ENCODE measurements at places on chromosomes 1 and 21. TPM values are rescaled to one million over a fixed set of nuclear protein-coding genes. Genes with fewer than 3 reads are reported as not detected.
A peak's percentile ranks its signal among the peaks of the same experiment; 100 is the strongest.

ARHGEF2 gene
- 291 TPM for total RNA-seq

TCHHL1 gene
- not detected for total RNA-seq

TP73 gene
- under 0.01 TPM for total RNA-seq

MYOC gene
- total RNA-seq: 0.27 TPM

SYCP1 gene
- total RNA-seq: not detected

MAPKAPK2 gene
- total RNA-seq: 56.3 TPM

CADM3 gene
- total RNA-seq: not detected

DNA sequence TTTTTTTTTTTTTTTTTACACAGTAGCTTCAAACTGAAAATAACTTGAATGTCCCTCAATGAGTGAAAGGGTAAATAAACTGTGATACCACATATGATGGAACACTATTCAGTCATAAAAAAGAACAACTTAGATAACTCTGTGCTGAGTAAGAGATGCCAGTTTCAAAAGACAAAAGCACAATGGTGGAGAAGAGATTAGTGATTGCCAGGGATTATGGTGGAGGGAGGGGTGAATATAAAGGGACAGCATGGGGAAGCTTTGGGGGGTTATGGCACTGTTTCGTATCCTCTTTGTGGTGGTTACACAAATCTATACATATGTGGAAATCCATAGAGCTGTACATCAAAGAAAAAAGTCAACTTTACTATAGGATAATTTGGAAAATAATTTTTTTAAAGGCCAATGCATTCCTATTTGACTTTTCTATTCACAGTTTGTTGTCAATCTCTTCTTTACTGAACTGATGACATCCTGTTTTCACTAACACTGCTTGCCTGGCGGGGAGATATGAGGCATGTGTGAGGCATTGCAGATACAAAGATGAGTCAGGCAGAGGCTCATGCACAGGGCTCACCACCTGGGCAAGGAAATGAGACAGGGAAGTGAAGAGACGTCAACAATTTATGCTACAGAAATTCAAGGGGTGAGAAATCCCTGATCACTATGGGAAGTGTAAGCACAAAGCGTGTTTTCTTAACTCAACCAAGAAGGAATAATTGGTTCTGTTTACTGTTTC is 302.7 kb downstream of the DUSP10 start:
- DNase-seq: peak; percentile 53

GRCh38 chr1:157030728-157031127 is 14.8 kb downstream of the ARHGEF11 start:
- no peak for DNase-seq

DNA sequence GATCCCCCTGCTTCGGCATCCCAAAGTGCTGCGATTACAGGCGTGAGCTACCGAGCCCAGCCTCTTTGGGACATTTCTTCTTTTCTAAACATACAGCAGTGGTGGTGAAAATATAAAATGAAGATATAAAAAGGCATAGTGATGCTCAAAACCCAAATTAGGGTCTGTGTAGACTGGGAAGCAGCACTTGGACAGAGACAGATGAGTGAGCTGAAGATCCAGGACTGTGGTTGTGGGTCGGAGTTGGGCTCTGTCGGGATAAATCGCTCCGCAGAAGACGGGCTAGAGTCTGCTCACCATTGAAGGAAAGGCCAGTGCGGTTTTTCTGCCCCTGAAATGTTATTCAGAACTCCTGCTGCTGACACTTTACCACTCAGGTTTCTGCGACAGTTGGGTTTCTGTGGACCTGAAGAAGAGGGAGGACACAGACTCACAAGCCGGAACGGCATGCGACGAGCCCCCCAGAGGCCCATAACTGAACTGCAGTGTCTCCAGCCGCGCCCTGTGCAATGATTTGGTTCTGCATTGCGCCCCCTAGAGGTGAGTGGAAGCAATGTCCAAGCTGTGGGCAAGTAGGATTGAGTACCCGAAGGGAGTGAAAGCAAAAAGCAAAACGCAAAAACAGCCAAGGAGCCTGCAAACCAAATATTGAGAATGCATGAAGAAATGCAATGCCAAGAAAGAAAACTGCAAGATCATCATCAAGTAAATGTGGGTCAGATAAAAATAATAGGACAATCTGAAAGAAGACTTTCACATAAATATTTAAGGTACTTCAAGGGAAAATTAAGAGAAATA is 66.6 kb downstream of the GABPA start:
- peak; percentile 89 for DNase-seq

DNA sequence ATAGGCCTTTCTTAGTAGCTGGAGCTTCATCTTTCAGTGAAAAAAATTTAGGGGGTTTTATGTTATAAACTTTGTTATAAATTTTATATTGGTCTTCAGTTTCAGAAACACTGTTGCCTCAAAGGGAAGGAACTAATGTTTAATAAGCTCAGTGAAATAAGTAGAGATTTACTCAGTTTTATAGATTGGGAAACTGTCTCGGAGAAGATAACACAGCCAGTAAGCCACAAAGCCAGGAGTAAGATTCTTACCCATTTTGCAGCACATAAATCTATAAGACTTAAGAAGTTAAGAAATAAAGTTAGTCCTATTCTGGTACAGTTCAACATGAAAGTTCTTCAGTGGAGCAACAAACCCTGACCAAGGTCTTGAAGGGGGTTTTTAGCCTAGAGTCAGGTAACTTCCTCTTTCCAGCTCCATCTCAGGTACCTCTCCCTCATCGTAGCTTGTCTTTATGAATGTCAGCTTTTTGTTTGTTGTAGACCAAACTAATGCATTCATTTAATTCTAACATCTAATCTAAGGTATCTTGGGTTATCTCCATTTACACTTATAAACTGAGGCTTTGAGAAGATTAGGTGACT is 3.3 kb downstream of the KPNA6 start:
- no peak for DNase-seq

DNA sequence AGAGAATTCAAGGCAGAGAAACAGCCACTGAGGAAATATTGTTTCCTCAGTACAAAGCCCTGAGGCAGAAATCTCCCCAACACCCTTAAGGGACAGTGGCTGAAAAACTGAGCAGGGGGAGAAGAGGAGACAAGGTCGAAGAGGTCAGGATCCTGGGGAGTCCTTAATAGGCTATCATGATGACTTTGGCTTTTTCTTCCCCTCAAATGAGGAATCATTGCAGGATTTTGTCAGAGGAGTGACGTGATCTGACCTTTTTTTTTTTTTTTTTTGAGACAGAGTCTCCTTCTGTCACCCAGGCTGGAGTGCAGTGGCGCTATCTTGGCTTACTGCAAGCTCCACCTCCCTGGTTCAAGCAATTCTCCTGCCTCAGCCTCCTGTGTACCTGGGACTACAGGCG is 10.2 kb downstream of the MAP7D1 start:
- no peak for DNase-seq

DNA sequence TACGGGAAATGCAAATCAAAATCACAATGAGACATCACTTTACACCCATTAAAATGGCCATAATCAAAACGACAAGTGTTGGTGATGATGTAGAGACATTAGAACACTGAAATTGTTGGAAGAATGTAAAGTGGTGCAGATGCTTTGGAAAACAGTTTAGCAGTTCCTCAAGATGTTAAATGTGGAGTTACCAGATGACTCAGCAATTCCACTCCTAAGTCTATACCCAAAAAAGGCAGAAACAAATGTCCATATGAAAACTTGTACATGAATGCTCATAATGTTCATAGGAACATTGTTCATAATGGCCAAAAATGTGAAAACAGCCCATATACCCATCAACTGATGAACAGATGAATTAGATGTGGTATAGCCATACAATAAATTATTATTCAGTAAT is 267.4 kb downstream of the KCNH1 start:
- no peak for DNase-seq

DNA sequence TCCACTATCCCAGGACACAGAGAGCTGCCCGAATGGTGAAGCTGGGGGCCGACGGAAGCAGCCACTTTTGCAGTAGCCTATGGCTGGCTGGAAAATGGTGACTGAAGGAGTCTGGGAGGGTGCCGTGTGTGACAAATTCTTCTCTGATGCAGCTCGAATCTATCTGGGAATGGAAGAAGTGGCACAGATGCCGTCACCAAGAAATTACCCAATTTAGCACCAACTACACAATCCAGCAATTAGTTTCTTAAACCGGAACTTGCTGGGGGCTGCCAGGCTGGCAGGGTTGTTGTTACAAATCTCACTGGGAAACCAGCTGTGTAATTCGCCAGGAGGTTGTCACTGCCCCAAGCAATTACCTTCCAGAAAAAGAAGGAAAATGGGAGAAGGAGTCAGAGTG is 18.0 kb downstream of the DLGAP3 start:
- DNase-seq: no peak

DNA sequence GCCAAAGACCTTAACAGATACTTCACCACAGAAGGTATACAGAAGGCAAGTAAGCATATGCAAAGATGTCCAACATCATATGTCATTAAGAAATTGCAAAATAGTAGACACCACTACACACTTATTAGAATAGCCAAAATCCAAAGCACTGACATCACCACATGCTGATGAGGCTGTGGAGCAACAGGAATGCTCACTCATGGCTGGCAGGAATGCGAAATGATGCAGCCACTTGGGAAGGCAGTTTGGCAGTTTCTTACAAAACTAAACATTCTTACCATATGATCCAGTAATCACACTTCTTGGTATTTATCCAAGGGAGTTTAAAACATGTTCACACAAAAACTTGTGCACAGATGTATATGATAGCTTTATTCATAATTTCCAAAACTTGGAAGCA is 261.2 kb upstream of the AJAP1 start:
- DNase-seq: no peak

DNA sequence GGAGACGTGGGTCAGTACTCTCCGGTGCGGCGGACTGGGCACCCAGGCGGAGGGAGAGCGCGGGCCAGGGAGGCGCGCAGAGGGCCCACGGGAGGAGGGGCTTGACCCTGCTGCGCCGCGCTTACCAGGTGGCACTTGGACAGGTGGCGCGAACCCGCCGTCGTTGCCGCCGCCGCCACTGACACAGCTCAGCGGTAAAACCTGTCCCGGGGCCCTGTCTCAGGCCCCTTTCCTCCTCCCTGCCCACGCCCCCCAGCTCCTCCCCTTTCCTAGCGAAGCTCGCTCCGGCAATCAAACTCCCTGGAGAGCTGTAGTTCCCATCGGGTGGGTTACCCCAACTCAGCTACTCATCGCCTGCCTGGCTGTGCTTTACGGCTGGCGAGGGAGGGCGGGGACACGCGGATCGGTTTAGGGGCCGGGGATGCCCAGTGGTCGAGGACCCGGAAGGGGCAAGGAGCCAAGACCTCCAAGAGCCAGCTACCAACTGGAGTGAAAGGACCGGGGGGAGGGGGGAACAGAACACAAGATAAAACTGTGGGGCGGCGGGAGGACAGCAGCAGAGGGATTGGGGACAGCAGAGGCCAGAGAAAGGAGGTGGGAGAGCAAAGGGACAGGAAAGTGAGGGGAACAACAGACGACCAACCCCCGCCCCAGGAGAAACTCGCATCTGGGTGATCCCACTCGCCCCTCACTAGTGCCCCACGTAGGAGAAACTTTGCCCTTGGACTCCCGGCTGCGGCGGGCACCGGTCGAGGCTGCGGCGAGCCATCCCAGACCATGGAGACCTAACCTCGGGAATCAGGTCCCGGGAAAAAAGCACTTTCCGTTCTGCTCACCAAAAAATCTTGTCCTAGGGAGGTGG is 2.9 kb downstream of the GFI1 start:
- DNase-seq: peak; percentile 46

- DNase-seq: no peak
Observed at GRCh38 chr21:44499211-44499560, 40.8 kb downstream of the KRTAP10-1 start.

- DNase-seq: no peak
Observed at GRCh38 chr1:12467570-12468286, 150.3 kb downstream of the DHRS3 start.

DNA sequence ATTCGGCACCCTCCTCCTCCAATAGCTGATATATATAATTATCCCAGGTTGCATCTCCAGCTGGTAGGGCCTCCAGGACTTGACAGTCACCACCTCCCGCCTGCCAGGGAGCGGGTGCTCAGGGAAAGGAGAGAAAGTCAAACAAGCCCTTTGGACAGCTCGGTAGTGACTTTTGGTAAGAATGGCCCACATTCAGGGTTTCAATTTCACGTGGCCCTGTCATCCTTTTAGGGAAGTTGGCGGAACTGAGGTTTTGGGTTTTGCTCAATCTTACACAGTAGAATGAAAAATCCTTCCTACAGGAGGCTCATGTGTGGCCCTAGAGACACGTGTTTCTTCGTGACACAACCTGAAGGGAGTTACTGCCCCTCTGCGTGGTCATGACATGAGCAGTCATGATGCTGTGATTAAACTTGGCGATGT is 44.2 kb downstream of the CAPN8 start:
- DNase-seq: no peak

GRCh38 chr1:12078575-12078937 is 15.5 kb downstream of the TNFRSF8 start:
- DNase-seq: no peak

GRCh38 chr1:197178998-197179397 is 32.5 kb upstream of the ASPM start:
- no peak for DNase-seq

DNA sequence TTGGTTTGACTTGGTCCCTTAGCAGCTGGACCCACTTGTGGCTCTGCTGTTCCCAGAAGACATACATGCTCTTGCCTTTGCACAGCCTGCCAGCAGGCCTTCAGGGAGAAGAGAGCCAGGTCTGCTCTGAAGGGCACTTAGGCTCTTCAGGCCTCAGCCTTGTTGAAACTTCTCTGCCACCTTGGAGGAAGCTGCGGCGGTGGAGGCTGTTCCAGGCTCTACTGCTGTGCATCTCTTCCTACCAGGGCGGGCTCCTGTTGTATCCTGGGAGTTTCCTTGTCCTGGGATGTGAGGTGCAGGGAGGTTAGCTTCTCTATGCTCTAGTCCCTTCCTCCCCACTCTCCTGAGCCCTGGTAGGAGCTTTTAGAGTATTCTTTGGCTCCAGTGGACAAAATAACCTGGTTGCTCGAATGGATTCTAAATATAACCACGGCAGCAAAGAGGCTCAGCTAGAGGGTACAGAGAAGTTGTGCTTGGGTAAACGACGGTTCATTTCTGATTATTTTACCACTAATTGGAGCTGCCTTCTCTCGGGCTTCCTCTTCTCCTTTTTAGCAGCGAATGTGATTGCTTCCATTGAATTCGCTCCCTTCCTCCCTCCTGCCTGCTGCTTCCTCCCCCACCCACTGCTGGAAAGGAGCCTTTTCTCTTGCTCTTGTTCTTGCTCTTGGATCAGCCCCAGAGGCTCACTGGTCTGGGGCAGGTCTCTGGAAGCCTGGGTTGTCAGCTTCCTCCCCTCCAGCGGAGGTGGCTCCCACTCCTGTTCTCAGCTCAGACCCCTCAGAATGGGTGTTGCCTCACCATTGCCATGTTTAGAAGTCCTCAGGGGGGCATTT is 126.6 kb upstream of the CACNA1E start:
- no peak for DNase-seq
